ENCODE measurements at places on chromosomes 3 and 15.

GRCh38 chr3:49530701-49531100 lies 23.6 kb upstream of the BSN start:
- no peak for DNase-seq

GRCh38 chr3:119294696-119295671 lies 801 bp downstream of the ARHGAP31 start:
- peak; percentile 63 for DNase-seq

GRCh38 chr15:88956263-88956662 lies 43.1 kb upstream of the MFGE8 start:
- no peak for DNase-seq

DNA sequence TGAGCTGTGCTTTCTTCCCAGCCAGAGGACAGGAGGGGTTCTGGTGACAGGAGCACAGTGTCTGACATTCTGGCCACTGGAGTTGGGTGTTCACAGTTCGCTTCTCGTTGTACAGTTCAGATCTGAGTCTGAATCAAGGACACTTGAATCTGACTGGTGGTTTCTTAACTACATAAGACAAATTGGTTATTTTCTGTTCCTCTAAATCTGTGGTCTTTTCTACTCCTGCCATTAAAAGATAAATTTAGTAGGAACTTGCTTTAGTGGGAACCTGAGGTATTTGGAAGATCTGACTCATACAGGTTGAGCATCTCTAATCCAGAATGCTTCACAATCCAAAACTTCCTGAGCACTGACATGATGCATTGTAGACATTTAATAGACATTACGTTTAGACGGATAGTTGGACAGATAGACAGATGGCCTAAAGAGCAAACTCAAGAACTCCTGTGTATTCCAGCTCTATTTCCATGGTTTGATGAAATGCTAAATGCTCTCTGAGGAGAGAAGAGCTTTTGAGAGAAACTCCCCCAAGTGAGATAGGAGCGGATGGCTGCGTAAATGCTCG lies 71.0 kb downstream of the CCK start:
- no peak for DNase-seq

DNA sequence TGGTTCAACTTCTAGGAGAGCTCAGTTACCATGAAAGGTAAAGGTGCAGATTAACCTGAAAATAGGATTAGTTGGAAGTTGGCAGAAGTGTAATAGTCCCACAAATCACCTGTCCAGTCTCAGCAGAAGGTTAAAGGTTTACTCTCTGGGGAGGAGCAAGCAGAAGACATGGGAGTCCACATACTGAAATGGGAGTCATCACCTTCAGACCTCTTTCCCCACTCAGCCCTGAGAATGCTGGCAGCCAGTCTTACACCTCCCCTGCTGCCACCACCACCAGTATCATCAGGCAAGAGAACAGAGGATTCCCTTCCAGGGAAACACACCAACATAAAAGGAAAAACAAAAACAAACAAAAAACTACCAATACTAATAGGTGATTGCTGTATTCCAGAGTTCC lies 13.8 kb upstream of the PLA2G4D start:
- DNase-seq, result no peak

DNA sequence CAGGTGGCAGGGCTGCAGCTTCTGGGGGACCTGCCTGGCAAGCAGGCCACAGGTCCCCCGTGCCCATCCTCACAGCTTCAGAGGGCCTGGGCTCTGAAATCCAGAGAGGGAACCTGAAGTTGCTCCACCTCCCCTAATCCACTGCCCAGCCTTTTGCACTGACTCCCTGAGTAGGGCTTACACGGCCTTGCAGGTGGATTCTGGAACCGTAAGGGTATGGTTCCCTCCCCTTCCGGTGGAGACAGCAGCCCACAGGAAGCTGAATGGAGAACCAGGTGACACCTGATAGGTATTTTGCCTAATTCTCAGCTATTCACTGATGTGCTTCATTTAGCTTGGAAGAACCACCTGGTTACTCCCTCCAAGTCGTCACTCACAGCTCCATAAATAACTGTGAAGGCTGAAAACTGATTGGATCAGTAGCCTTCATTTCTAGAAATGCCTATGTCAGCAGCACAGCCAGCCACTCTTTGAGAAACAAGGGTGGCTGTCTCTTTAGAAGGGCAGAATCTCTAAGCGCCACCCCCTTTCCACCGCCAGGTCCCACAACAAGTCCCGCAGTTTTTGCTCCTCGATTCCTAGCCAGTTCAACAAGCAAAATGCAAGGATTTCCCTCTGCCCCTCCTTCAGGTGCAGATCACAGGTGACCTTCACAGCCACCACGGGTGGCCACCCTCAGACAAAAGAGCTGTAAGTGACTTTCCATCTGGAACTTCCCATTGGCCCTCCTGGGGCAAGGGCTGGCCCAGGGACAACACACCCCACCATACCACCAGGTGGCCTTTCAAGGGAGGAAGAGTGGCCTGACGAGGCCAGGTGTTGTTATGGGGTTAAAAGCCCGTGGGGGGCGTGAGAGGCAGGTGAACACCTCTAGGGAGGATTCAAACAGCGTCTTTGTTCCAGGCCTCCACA lies 112.9 kb downstream of the SEC22A start:
- DNase-seq, result no peak

- no peak for DNase-seq
These were observed 390.3 kb upstream of the AGTR1 start for GRCh38 chr3:148307443-148307843.

- no peak for DNase-seq
These were observed 120.9 kb downstream of the ERC2 start for GRCh38 chr3:56347219-56347871.

DNA sequence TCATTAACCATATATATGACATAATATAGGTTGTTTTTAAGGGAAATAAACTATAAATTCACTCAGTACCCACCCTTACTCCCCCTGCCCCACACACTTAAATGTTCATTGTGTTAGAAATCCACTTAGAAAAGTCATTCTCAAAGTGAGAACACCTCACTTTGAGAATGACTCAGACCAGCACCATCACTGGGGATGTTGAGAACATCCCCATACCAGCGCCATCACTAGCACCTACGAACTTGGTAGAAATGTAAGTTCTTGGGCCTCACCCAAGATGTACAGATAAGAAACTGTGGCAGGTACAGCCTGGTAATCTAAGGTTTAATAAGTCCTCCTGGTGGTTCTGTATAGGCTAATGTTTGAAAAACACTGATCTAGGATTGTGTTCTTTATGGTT lies 362.6 kb downstream of the LPP start:
- no peak for DNase-seq

- DNase-seq, result no peak
These were observed 26.5 kb downstream of the PLA1A start for GRCh38 chr3:119624002-119624720.

GRCh38 chr3:14407203-14407602 lies 4.8 kb downstream of the SLC6A6 start:
- no peak for DNase-seq

DNA sequence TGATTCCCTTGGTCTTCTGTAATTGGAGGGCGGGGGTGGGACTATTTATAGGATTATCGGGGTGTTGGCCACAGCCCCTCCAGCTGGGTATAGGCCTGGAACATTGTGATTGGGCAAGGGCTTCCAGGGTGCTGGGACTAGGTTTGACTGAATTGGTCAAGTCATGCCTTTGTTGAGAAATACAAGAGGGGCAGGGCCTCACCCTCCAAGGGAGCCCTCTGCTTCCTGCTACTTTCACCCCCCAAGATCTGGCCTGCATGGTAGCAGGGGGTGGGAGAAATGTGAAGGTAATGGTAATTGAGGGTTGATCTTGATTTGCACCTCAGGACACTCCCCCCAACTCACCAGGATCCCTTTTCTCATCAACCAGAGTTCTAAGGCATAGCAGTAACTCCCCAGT lies 25.2 kb downstream of the TRIM71 start:
- no peak for DNase-seq

DNA sequence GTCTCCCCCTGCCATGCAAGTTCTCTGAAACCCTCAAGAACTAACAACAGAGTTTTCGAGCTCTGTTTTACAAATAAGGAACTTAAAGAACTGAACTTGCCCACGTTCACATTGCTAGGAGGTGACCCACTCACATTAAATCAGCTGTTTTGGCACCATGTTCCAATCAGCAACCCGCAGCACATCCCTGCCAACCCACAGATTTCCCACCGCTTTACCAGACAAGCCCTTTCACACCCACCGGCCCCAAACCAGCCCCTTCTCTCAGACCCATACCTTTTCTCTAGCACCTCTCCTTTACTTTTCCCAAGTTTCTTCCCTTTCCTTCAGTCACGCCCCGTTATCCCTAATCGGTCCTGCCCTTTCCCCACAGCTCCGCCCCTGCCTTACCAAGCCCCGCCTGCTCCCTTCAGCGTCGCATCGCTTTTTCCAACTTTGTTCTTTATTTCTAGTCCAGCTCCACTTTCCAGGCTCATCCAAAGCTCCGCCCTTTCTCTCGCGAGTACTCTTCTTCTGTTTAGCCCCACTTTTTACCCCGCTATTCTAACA lies 804 bp upstream of the BRPF1 start:
- no peak for DNase-seq

DNA sequence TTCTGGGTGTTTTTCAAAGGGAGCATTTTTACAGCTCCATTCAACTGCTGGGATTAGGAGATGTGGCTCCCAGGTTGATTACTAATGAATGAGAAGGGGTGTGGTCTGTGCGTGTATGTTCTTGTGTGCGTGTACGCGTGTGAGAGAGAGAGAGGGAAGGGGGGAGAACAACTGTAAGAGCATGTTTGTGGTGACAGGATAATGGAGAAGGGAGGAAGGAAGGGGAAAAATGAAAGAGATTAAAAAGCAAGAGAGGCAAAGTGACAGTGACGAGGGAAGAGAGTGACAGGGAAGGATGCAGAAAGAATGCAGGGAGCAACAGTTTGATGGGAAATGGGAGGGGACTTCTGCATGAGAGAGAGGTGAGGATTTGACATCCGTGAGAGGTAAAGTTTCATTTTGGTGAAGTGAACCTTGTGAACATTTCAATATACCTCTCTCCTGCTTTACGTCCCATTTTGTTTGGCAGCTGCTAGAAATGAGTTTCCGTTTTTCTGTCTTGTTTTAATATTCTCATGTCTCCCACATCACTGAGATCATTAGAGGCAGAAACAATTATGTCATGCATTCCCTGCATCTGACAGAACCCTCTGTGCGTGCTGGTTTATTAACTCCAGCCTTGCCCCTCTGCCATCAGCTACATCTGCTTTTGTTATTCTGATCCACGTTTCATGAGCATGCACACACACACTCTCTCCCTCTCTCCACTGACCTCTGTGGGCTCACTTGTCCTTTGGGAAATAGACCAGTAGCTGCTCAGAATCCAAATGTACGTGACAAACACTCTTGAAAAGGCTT lies 161.6 kb downstream of the GAP43 start:
- no peak for DNase-seq

DNA sequence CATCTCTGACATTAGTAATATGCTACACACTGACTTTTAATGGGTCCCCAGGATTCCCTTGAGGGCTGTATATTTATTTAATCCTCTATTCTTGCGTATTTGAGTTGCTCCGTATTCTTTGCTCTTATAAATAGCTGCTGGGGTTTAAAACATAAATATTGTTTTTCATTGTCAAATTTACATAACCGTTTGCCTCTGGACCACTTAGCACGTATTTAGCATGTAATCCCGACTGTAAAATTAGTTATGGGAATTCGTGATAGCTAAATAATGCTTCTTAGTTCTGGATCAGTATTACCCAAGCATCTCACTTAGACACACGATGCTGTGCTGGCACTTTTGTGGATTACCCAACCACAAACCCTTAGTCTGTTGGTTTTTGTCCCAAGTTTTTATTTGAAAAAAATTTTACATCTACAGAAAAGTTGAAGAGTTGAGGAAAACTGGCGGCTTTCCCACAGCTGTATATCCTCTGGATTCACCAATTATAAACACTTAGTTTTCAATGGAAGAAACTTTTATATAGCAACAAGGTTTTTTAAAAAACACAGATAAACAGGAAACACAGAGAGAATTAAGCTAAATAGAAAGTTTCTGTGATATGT lies 296.8 kb upstream of the TPM1 start:
- no peak for DNase-seq

DNA sequence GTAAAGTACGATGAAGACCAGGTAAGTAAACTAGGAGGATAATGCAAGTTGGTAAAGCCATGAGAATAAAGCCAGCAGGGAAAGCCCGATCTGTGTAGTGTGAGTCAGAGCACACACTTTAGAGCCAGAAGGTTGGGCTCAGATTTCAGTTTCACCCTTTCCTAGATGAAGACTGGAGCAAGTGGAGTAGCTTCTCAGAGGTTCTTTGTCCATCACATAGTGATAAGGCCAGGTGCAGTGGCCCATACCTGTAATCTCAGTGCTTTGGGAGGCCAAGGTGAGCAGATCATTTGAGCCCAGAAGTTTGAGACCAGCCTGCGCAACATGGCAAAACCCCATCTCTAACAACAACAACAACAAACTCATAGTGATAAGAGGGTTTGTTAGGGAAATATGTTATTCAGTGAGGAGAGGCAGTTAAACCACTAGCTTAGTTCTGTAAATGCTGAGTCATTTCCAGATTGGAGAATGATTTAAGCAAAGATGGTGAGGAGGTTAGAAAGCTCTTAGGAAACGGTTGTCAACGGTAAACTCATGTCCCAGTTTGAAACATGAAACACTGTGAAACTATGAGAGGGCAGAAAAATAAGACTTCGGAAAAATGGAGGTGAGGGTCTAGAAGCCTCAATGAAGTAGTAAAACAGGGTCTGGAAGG lies 39.0 kb downstream of the IL12A start:
- DNase-seq, result no peak

Data from CD4-positive, alpha-beta T cell treated with Interleukin-4 for 1 hour (primary cell).